ENCODE measurements at places on chromosomes 12 and 14.

- DNase-seq: no peak
Measured at GRCh38 chr12:132089407-132089910, 54.7 kb downstream of the DDX51 start.

- no peak for DNase-seq
Measured at GRCh38 chr14:101077481-101078074, 174.1 kb upstream of the RTL1 start.

DNA sequence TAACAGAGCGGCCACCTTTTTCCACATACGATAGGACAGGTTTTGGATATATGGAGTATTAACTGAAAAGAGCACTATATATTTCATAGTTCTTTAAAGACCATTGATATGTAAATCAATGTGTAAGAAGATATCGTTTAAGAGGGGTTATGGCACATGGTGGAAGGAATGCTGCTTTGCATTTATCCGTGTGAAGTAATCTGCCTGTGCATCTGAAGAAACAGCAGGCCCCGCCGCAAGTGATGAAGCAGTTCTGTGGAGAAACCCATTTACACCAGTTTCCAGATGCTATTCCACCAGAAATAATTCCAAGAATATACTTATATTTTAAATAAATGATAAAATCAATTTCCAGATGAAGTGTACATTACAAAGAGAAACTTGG is 72.4 kb downstream of the BICD1 start:
- DNase-seq: no peak

DNA sequence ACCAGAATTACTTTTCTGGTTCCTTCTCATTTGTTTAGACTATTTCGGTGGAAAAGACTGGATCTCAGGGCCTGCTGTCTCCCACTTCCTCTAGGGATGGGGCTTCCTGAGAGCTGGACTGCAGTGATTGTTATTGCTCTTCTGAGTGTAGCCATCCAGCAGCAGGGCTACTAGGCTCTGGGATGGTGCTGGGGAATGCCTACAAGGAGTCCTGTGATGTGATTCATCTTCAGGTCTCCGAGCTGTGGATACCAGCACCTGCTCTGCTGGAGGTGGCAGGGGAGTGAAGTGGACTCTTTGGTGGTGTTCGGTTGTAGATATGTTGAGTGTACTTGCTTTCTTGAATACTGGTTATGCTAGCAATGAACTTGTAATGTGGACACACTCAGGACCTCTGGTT is 42.7 kb downstream of the AEBP2 start:
- no peak for DNase-seq

- peak; percentile 66 for DNase-seq
Measured at GRCh38 chr12:69513297-69513696, 43.1 kb downstream of the FRS2 start.

DNA sequence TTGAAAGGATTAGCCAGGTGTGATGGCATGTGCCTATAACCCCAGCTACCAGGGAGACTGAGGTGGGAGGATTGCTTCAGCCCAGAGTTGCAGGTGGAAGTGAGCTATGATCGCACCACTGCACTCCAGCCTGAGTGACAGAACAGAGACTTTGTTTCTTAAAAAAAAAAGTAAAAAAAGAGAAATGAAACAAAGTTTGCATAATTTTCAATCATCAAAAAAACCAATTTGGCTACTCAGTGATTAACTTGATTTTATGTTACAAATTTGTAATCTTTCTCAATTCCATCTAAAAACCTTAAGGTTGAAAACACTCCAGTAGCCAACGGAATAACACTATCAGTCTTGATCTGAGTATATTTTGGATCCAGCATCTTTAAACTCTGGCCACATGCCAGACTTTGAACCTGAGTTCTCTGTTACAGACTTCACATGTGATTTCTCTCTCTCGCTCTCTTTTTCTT is 12.6 kb upstream of the DENND5B start:
- DNase-seq: no peak

DNA sequence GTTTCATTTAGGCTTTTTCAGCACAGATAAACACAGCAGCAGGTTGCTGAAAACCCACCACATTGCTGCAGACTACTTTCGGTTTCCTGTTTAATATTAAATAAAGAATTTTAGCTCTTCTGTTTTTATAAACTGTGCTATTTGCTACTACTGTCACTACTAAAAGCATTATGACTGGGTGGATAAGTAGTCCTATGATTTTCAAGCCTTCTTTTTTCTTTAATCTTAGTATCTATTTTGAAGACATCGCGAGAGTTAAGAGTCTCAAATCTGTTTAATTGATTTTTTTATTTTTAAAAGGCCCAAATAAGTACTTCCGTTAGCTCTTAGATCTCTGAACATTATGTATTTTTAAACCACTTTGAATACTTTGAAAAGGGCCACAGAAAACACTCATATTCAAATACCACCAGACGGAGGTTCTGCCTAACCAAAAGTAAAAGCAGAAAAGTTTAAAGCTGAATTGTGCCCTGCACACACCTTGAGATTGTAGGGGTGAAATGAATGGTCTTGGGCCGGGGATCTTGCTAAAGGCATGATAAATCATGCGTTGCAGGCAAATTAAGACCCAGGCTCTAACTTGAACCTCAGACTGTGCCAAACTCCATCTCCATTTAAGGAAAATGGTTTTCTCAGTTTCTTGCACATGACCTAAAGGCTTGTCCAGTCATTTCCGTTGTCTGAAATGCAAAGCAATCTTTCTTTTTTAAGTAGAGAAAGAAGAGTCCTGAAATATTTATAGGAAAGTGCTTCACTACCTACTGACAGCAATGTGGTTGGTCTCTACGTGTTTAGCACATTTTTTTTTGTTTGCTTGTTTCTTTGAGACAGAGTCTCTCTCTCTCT is 13.6 kb upstream of the FOXN3 start:
- DNase-seq: no peak

DNA sequence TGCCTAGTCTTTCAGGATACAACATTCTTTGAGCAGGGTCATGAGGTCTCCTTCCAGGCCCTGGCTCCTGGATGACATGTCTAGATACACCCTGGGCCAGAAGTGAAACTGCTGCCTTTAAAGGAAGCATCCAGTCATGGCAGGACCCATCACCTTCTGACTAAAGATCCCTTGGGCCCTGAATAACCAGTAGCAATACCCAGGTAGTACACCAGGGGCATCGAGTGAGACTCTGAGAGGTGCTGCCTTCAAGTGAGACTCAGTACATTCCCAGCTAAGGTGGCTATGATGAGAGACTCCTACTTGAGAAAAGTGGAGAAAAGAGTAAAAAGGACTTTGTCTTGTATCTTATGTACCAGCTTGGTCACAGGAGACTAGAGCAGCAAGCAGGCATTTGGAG is 23.5 kb downstream of the OR6C68 start:
- no peak for DNase-seq

- DNase-seq: no peak
Measured at GRCh38 chr12:25546318-25546717, 6.8 kb downstream of the LMNTD1 start.

DNA sequence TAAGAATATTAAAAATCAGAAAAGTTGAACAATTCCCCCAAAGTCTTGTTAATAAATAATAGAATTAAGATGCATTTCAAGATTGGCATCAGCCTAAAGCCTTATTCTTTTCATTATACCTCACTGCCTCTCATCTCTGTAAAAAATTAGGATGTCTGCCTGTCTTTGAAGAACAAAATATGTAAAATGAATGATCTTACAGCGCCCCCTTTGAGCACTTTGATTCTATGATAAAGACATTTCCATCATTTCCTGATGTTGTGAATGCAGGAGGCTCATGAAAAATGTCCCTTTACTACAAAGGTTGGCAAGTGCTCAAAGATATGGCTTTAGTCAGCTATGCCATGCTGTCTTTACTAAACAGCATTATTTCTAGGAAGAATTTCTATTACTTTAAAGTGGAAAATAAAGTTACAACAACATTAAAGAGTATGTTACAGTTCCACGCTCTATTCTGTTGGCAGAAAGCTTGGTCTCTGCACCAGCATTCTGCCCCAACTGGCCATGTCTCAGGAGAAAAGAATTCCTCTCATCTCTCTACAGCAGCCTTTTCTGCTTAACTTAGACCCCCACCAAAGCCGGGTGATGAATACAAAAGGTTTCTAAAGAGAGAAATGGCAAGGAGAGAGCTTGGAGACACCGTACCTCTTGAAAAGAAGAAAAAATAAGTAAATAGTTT is 95.1 kb downstream of the LLPH start:
- peak; percentile 85 for DNase-seq

DNA sequence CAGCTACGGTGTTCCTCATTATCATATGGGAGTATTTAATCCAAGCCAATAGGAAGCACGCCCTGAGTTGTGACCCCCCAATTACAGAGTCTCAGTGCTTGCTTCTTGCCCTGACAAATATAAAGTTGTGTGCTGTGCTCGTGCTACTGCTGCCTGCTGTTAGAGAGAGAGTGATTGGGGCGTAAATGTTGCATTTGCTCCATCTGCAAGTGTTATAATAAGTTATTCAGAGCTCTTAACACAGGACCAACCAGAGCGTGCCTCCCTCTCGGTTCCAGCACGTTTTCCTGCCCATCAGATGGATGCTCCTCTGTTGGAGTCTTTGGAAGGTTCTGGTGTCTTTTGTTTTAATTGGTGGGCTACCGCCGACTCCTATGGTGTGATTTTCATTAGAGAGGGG is 81.4 kb downstream of the TESC start:
- no peak for DNase-seq

DNA sequence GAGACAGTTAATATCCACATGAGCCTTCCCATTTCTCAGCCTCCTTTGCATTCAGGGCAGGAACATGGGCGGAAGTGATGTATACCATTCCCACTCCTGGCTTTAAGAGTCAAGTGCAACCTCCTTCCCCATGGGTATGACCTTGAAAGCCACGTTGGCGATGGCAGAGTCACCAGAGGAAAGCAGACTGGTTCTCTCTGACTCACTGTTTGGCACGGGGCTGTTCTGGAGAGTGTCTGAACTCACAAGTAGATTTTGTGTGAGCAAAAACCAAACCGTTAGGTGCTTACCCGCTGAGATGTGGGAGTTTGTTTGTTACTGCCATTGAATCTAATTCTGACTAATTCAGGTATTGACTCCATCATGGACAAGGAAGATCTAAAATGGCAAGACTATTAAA is 36.7 kb upstream of the PZP start:
- no peak for DNase-seq

- DNase-seq: no peak
Measured at GRCh38 chr12:67658486-67658885, 9.9 kb downstream of the DYRK2 start.

DNA sequence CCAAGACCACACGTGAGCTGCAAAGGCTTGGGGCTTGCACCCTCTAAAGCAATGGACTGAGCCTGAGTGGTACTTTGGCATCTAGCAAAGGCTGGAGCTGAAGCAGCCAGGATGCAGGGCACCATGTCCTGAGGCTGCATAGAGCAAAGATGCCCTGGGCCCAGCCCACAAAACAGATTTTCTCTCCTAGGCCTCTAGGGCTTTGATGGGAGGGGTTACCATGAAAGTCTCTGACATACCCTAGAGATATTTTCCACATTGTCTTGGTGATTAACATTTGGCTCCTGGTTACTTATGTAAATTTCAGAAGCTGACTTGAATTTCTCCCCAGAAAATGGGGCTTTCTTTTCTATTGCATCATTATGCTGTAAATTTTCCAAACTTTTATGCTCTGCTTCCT is 438.3 kb downstream of the SLC16A7 start:
- DNase-seq: no peak

Measured in ACHN (cell line).